Endothelial cell (in vitro differentiated cells): ENCODE measurements at places on chromosomes 4 and X. TPM values are rescaled to one million over a fixed set of nuclear protein-coding genes. Genes with fewer than 3 reads are reported as not detected.

Gene CENPVL3
- 2.1 TPM for total RNA-seq

Gene TMEM129
- total RNA-seq: 27.2 TPM

Gene PNPLA4
- 12.4 TPM for total RNA-seq

Gene SHISA3
- 0.36 TPM for total RNA-seq

Gene HPSE
- 41.0 TPM for total RNA-seq

DNA sequence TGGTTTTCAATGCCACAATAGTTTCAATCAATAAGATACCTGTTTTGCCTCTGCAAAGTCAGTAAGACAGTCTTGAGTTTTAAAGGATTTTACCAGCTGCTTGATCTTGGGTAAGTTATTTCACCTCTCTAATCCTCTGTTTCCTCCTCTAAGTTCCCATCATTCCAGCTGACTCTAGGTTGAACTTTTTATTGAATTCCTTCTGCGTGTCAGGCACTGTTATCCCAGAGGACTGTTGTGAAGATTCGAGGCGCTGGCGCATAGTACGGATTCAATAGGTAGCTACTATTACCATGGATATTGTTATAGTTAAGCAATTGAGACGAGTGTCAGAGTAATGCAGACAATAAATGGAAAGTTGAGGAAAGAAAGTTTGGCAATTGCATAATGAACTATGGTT, 179.4 kb downstream of the BANK1 start:
- DNase-seq: no peak

- no peak for DNase-seq
Observed at GRCh38 chr4:19492606-19493005, 759.1 kb upstream of the SLIT2 start.

GRCh38 chr4:48187813-48188212, 53.8 kb upstream of the TXK start:
- DNase-seq: no peak

DNA sequence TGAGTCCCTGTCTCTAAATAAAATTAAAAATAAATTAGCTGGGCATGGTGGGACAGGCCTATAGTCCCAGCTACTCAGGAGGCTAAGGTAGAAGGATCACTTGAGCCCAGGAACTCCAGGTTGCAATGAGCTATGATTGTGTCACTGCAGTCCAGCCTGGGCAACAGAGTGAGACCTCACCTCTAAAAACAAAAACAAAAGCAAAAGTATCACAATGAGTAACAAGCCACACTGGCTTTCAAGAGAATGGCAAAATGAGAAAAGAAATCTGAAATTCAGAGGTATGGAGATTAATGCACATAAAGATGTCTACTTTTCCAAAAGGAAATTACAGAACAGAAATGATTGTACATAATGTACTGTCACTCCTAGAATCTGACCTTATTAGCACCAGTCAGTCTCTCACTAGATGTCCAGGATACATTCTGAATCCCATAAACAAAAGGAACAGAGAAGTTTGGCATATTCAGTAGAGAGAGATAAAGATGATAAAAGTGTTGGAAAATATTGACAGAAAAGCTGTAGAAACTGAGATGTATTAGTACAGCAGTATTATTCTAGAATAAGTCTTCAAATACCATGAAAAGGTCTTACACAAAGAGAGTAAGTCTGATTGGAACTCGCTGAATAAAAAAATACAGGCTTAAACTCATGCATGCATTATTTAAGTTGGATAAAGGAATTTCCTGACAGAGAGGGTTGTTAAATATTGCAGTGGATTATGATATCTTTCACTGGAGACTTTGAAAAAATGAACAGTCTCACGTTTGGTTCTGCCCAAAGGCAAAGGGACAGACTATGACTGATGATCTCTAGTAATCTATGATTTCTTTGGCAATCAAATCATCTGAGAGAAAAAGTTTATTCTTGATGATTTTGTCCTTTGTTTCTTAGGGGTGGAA, 102.5 kb downstream of the SH3RF1 start:
- no peak for DNase-seq

- no peak for DNase-seq
Observed at GRCh38 chrX:142089193-142089592, 115.9 kb downstream of the MAGEC2 start.

DNA sequence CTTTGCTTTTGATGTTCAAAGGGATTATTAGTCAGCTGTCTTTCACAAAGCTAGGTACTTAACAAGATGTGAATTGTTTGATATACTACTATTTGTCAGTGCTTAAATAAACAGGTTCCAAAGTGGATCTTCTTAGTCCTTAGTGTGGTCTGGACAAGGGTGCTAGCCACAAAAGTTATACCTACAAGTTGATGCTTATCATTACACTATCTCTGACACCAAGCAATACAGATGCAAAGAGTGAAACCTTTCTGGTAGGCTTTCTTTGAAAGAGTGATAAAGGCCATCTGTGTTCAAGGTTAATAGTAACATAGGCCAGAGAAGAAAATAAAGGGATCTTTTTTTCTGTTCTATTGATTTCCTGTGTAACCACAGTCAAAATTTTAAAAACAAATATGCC, 12.2 kb upstream of the RBPJ start:
- DNase-seq: no peak

- no peak for DNase-seq
Observed at GRCh38 chrX:41664375-41664901, 24.3 kb upstream of the GPR34 start.

DNA sequence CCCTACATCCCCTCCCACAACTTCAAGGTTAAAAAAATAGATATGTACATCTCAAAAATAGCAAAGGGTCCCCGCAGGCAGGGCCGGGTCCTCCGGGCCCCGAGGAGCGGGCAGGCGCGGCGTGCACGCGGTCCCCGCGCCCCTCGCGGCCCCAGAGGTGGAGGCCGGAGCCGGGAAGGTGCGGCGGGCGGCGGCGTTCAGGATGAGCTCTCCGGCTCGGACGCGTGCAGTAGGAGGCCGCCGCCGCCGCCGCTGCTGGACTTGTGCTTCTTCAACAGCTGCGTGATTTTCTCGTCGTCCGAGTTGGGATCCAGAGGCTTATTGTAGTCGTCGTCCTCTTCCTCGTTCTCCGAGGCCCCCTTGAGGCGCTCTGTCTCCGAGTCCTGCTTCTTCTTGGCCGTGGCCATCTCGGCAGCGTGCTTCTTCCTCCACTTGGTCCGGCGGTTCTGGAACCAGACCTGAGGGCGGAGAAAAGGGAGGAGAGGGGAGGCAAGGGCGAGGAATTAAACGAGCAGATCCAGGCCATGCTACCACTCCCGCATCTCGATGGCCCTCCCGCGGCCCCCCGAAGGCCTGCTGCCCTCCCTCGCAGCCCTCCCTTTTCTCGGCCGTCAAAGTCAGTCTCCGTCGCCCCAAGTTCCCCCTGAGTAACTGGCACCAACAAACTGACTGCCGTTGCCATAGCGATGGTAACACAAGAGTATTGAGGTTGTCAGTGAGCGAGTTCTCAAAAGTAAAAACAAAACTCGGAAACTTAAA, 5.8 kb downstream of the NKX6-1 start:
- DNase-seq: peak; percentile 58
